Heart left ventricle (tissue), 16 donors: ENCODE measurements at places on chromosomes 7 and 10.

GRCh38 chr10:61073391-61073790, 129.4 kb upstream of the RHOBTB1 start:
- no peak for DNase-seq

DNA sequence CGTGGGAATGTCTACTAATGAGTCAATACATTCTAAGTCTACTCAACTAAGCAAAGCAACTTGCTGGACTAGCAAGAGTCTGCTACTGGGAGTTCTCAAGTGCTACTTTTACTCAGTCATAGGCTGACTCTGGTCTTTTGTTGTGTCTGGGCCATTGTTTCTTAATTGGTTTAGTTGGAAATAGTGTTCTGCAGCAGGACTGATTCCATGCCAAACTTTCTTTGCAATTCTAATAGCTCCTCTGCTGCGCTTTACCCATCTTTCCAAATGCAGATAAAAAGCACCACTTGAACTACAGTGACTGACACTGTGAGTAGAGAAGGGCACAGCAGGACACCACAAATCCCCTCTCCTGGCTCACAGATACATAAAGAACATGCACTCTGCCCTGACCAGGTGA, 125.7 kb downstream of the CD36 start:
- no peak for DNase-seq

GRCh38 chr7:92830532-92831110, 5.8 kb downstream of the CDK6 start:
- DNase-seq = no peak

- no peak for DNase-seq
Measured at GRCh38 chr10:29646238-29646902, 11.6 kb upstream of the SVIL start.

DNA sequence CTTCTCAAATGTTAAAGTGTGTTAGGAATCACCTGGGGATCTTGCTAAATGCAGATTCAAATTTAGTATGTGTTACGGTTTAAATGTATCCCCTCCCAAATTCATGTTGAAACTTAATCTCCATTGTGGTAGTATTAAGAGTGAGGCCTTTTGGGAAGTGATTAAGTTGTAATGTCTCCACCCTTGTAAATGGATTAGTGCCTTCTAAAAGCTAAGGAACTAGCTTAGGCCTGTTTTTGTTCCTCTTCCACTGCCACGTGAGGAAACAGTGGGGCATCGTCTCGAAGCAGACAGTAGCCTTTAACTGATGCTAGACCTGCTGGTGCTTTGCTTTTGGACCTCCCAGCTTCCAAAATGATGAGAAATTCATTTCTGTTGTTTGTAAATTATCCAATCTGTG, 52.3 kb upstream of the SEMA3D start:
- no peak for DNase-seq

- no peak for DNase-seq
Measured at GRCh38 chr7:88267421-88267820, 39.3 kb downstream of the STEAP4 start.

- DNase-seq = no peak
Measured at GRCh38 chr10:75646916-75647315, 215.5 kb downstream of the LRMDA start.

- DNase-seq = no peak
Measured at GRCh38 chr7:157018328-157018996, 8.0 kb upstream of the MNX1 start.

DNA sequence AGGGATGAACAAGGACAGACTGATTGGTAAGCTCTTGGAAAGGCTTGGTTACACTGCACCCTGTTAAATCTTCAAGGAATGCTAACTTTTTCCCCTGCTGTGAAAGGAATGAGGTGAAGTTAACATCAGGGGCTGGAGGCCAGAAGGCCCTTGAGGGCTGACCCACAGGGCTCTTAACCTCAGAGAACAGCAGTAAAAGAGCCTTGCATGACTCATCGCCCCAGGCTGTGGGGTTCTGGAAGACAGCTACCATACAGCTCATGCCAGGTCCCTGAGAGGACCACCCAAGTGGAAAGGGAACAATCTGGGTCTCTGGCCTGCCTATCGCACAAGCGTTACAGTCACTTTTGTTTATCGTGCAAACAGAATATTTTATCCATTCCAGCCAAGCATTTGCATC, 54.4 kb downstream of the CYP2C9 start:
- no peak for DNase-seq

- no peak for DNase-seq
Measured at GRCh38 chr10:8146650-8147049, 92.2 kb downstream of the GATA3 start.

DNA sequence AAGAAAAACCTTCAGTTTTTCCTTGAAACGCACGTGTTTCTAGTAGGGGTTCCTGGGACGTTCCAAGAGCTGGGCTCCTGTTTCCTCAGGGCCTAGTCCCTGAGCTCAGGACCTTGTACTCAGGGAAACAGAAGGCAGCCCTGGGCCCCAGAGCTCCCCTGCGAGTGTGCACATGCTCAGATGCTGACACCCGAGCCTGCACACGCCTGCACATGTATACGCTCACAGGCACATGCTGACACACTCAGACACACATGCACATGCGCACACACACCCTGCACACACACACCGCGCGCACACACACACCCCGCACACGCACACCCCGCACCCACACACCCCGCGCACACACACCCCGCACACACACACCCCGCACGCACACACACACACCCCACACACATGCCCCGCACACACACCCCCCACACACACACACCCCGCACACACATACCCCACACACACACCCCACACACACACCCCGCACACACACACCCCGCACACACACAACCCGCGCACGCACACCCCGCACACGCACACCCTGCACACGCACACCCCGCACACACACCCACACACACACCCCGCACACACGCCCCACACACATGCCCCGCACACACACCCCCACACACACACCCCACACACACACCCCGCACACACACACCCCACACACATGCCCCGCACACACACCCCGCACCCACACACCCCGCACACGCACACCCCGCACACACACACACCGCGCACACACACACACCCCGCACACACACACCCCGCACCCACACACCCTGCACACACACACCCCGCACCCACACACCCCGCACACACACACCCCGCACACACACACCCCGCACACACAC, 52.2 kb downstream of the CALML3 start:
- DNase-seq = no peak

- no peak for DNase-seq
Measured at GRCh38 chr7:80213814-80214213, 79.2 kb downstream of the GNAI1 start.

DNA sequence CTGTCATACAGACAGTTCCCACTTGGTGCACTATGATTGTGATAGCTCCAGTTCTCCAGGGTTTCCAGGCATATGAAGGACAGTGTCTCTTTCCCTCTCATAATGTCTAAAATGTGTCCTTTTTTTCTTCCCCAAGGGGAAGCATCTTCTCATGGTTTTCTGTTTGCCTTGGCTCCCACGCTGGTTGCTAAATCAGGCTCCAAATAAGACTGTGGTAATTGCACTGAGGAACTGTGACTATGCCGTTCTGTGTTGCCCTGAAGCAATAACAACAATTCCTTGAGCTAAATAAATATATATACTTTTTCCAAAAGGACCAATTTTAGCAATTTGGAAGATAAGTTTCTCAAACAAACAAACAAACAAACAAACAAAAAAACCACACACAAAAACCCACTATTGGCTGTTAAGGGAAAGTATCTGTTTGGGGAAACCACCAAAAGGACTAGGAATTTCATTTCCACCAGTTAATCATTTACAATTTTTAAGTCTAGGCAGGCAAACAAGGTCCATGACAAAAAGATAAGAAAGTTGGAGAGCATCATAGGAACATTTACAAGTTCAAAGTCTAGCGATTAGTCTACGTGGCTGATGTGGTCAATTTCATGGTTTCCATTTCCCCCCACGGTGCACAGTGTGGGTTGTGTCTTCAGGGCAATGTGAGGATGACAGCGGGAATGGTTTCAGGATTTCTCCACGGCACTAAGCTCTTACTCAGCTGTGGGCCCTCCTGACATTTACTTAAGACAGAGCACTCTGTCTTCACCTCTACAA, 62.4 kb downstream of the THNSL1 start:
- no peak for DNase-seq

- no peak for DNase-seq
Measured at GRCh38 chr7:12801107-12801506, 113.7 kb downstream of the ARL4A start.

- DNase-seq = no peak
Measured at GRCh38 chr10:132876131-132876860, 66.1 kb downstream of the CFAP46 start.

GRCh38 chr10:89389254-89389653, 3.2 kb upstream of the IFIT1 start:
- no peak for DNase-seq

GRCh38 chr10:78947226-78947625, 121.5 kb upstream of the ZMIZ1 start:
- DNase-seq = no peak
